Cortex of kidney (tissue), 1 donor: ENCODE measurements at places on chromosomes 7 and 10.

- DNase-seq = no peak
These were observed 11.1 kb upstream of the DNMBP start for GRCh38 chr10:100020886-100021253.

DNA sequence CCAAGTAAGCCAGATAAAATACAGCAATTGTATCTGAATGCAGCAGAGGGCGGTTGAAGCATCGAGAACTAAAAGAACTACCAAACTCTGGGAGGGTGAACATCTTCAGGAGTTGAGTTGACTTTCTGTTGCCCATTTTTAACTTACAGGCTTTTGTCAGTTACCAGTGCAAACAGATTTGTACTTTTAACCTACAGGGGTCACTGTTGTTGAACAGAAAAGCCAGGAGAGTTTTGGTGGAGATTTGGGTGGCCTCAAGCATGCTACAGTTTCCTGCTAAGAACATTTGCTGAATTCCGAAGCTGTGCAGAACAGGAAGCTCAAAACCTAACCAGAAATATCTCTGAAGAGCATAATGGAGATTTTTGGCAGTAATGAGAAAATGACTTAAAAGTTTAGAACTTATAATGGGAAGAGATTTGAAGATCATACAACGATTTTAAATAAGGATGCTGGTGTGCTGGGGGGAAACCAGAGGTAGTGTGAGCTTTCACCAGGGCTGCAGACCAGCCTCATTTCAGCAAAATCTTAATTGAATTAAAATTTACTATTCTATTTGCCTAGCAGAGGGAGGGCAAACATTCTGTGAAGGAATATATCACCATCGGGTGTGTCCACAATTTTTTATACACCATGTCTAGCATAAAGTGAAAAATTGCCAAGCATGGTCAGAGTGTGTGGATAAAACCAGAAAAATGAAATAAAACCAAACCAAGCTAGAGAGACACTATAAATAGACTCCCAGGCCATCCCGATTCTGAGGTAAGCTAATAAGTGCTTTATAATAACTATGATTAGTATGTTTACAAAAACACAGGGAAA, 208.6 kb upstream of the CCDC6 start:
- no peak for DNase-seq

GRCh38 chr10:11658801-11659368, 47.4 kb upstream of the USP6NL start:
- no peak for DNase-seq

GRCh38 chr7:148156233-148156632, 434.3 kb upstream of the C7orf33 start:
- DNase-seq = no peak

DNA sequence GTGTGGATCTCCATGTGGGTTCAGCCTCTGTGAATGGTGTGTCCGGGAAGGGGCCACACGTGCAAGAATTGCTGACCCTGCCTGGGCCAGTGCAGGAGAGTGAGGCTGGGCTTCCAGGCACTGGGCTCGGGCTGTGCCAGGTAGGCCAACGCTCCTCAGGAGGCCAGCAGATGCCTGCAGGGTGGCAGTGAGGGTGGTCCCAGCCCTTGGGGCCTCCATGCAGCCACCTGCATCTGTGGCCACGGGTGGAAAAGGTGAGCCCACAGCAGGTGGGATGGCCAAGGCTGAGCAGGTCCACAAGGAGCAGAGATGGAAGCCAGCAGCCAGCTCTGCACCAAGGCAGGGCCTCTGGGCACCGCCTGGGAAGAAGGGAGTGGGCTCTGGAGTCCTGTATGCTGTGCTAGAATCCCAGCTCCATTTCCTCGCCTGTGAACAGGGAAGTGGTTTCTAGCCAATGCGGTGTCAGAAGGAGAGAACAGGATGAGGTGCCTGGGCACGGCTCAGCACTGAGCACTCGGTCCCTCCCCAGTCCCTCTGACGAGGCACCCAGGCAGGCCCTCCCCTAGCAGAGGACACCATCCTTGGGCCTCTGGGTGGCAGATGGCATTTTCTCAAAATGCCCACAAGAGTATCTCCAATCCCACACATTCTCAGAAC, 31.1 kb upstream of the RET start:
- no peak for DNase-seq
